ENCODE measurements at places on chromosomes 7 and 10.
A peak's percentile ranks its signal among the peaks of the same experiment; 100 is the strongest.

GRCh38 chr7:46525876-46526275 lies 604.8 kb upstream of the IGFBP3 start:
- DNase-seq, result no peak

- no peak for DNase-seq
Observed at GRCh38 chr10:44198096-44198779, 186.7 kb downstream of the CXCL12 start.

DNA sequence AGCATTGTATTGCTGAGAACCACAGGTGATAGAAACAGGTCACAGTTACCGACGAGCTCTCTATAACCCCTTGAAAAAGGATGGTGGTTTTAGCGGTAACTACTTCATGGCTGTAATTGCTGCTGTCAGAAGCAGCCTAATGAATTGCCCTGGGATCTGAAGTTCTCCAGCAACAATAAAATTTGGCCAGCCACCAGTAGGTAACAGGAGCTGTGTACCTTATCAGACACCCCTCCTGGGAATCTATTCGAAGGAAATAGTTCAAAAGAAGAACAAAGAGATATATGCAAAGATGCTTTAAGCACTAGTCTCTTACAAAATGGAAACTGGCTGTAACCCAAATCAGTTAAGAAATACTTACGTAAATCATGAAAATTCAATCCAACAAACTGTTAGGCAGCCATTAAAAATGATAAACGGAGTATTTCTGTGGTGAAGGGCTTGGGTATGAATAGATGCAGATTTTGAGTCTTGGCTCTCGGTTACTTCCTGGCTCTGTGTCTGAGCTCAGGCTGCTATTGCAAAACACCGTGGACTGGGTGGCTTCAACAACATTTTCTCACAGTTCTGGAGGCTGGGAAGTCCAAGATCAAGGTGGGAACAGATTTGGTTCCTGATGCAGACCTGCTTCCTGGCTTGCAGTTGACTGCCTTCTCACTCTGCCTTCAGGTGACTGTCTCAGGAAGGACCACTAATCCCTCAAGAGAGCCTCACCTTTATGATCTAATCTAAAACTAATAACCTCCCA lies 1.6 kb downstream of the MSRB2 start:
- peak; percentile 34 for DNase-seq

DNA sequence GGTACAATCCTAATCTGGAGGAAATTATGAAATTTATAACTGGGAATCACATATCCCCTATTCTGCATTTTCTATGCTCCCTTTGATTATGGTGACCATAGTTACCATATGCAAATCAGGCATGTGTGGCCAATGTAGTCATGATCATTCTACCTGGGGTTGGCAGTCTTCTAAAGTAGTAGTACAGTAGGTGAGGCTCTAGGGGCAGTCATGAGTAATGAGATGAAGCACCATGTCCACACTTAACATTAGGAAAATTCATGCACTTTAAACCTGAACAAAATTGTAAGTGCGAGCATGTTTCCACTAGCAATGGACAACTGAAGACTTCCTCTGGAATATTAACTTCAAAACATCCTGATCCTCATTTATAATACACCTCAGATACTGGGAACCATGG lies 545.9 kb downstream of the SUGCT start:
- no peak for DNase-seq

- DNase-seq, result no peak
Observed at GRCh38 chr10:114389426-114389825, 14.9 kb downstream of the AFAP1L2 start.

- no peak for DNase-seq
Observed at GRCh38 chr7:36736090-36736898, 12.0 kb upstream of the AOAH start.

GRCh38 chr10:130040817-130041330 lies 69.8 kb downstream of the C10orf143 start:
- no peak for DNase-seq

DNA sequence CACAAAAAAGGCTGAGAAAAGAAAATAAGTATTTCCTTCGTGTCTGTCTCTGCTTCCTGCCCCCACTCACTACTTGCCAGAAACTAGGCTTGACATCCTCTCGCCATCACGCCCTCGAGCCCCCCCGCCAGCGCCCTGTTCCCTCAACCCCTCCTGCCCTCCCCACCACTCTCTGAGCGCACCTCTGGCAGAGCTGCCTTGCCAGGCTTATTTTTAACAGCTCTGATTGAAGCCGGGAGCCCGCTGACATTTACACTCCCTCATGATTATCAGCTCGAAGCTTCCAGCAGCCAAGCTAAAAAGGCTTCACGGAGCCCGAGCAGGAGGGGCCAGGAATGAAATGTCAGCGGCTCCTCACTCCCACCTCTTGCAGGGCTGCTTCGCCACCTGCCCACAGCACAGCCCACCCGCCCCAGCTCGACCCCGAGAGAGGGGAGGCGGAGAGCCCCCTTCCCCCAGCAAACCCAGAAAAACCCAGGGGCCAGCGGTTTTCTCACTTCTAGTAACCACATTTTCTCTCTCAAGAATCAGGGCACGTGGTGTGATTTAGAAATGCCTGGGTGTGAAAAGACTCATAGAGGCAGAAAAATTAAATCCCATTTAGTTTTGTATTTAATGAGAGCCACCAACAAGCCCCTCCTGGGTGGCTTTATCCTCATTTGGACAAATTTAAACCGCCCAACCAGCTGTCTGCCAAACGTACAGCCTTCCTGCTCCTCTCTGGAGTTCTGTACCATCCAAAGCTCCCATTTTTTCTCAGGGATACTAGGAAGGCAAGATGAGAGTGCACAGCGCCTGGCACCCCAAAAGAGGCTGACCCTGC lies 89.3 kb downstream of the SLIT1 start:
- no peak for DNase-seq

- DNase-seq, result no peak
Observed at GRCh38 chr7:34225193-34225592, 319.9 kb downstream of the BMPER start.

DNA sequence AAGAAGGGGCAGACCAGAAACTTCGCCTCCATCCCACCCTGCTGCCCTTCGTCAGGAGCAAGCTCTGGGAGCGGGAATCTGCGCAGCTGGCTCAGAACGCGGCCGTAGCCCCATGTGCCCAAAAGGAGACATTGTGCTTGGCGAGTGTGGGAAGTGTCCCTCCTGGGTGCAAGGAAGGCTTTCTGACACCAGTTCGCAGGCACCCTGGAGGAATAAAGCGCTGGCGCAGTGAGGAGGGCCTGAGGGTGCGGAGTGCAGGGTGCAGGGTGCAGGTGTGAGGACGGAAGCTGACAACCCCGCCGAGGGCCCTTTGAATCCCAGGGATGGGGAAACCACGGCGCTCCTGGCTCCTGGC lies 811 bp downstream of the SLIT1 start:
- DNase-seq, result no peak

DNA sequence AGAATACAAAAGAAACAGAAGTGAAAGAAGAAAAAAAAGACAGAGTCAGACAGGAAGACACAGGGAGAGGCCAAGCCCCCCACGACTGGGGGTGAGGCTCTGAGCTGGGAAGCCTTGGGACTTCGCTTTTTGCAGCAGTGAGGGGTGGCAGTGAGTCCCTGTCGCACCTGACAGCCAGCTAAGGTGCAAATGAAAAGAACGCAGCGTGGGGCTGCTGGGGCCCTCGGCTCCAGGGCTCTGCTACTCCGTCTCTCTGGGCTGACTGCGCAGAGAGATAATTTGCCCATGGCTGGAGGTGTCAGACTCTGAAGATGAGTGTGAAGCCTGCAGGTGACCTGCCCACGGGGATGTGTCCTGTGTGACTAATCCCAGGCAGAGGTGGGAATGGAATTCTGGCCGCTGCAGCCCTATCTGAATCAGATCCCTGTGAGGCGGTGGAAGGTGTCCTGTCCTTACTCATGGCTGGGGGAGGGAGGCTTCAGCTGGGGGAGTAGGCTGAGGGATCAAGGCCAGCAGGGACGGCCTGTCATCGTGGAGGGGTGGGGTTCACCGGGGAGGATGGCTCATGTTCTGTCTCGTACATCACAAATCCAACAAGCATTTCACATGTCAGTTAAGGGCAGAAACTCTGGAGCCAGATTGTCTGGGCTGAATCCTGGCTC lies 96.4 kb downstream of the SLIT1 start:
- no peak for DNase-seq

- no peak for DNase-seq
Observed at GRCh38 chr7:34807548-34808340, 149.7 kb downstream of the NPSR1 start.

- no peak for DNase-seq
Observed at GRCh38 chr10:103433858-103434257, 18.3 kb downstream of the CALHM2 start.

DNA sequence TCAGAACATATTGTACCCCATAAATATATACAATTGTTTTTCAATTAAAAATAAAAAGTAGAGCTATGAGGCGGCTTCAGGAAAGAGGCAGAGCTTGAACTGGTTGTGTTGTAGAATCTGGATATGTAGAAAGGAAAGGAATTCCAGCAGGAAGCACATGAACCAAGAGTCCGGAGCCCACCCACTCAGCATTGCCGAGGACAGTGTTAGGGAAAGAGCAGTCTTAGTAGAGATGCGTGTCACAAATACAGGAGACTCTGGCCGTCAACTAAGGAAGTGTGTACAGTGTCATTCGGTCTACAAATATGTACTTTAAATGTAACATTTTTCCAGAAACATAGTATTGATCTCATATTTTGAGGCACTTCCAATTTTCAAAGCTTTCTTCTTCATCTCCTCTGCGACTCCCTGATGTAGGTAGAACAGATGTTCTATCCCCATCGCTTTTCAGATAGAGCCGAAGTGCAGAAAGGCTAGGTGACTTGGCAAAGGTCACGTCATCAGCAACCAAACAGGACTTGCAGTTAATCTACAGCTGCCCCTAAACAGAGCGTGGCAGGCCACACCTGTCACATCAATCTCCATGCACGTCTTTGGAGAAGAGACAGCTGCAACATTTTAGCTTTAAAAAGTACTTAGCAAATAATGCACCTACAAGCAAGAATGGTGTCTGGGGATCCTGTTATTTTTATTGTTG lies 25.3 kb upstream of the GJD4 start:
- no peak for DNase-seq

GRCh38 chr7:108584211-108584610 lies 14.5 kb downstream of the DNAJB9 start:
- no peak for DNase-seq

GRCh38 chr10:69914398-69915214 lies 112.9 kb downstream of the COL13A1 start:
- DNase-seq, result no peak

- no peak for DNase-seq
Observed at GRCh38 chr7:4136501-4137110, 545.5 kb upstream of the FOXK1 start.

DNA sequence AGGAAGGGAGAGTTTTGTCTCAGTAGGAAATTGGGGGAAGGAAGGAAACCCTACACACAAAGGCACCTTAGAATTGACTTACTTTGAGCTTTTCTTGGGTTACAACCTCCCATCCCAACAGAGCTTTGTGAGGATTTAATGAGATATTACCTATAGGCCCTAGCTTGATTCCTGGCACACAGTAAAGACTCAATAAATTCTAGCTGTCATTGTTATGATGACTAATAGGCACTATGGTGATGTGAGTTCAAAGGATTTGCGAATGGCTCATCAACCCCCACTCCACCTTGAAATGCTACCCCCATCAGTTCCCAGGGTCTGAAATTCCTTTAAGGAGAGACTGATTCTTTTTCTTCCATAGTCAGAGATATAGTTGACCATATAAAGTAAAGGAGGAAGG lies 67.9 kb upstream of the SMNDC1 start:
- DNase-seq, result no peak

DNA sequence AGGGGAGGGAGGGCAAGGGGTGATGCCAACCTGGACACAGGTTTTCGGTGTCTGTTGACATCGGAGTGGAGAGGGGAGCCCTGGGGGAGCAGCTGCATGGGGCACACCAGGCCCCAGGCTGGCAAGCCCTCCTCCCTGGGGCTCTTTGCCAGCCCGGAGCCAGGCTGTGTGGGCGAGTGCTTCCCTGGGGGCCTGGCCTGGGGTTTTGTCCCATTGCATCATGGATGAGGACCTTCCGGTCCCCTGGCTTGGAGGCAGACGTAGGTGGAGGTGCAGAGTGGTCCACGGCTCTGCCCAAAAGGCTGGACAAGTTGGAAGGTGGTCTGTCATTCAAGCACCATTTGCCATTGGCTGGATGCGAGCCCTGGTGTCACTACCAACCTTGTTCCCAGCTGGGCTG lies 34.8 kb downstream of the ZMIZ1 start:
- DNase-seq, result no peak

DNA sequence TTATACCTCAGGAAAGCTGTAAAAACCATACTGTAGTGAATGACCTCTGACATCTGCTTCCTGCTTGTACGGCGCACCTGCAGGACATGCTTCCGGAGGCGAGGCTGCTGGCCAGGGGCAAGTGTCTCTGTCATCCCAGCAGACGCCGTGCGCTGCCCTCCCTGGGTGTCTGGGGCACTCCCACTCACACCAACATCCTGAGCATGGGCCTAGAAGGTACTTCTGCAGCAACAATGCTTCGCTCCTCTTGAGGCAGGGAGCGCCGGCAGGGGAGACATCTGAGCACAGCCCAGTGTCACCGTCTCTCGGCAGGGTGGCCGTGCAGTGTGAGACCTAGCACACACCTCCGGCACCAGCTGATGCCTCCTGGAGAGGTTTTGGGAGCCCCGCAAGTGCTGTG lies 269.2 kb downstream of the MAD1L1 start:
- no peak for DNase-seq

DNA sequence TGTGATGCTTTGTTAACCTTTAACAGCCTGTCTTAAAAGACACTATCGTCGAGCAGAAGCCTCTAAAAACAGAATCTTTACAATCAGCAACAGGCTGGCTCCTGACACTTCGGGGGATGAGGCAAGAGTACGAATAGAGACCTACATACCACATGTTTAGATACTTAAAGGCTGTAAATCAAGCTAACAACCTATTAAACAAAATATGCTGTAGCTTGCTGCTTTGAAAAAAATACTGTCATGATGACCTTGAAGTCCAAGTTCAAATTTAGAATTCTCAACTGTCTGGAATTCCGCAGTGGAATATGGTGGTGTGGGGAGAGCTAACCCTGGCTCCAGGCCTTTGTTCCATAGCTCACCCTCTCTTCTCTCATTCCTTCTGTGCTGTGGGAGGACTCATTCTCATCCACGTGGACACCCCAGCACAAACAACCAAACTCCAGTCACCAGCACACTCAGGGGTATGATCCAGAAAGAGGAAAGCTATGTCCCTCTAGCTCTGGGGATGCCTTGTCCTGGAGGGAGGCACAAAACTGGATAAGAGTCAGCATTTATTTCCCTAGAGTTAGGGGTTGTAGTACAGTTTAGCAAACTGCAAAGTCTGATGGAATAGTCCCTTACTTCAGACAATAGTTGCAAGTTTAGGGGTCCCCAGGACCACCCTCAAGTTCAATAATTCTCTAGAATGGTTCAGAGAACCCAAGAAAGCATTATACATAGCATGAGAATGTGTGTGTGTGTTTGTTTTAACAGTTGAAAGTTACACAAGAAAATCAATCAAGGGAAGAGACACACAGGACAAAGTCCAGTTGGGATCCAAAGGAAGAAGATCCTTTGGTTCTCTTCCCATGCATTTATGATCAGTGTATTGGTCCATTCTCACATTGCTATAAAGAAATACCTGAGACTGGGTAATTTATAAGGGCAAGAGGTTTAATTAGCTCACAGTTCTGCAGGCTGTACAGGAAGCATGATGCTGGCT lies 196.1 kb upstream of the SVIL start:
- DNase-seq, result no peak

Data from AG04449 (cell line).